Activated effector memory CD4-positive, alpha-beta T cell treated with Interleukin-2 at 50 U/mL for 16 hours (primary cell): ENCODE measurements at places on chromosomes 1 and 21.

GRCh38 chr1:34619256-34619655, 135.6 kb upstream of the GJB5 start:
- no peak for DNase-seq

DNA sequence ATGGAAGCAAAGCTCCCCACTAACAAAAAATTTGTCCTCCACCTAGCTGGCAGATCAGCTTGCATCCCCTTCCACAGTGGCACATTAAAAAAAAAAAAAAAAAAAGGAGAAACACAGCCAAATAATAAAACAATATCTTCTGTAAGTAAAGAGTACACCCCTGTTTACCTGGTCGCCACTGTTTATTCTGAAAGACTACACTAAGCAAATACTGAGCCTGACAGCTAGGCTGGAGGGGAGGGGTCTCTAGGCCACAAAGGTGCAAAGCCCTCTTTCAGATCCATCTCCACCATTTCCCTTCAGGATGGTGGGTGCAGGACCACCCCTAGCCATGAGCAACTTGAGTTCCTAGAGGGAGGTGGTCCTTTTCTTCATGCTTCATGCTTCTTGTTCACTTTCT, 22.8 kb upstream of the SLC45A3 start:
- DNase-seq, result no peak

DNA sequence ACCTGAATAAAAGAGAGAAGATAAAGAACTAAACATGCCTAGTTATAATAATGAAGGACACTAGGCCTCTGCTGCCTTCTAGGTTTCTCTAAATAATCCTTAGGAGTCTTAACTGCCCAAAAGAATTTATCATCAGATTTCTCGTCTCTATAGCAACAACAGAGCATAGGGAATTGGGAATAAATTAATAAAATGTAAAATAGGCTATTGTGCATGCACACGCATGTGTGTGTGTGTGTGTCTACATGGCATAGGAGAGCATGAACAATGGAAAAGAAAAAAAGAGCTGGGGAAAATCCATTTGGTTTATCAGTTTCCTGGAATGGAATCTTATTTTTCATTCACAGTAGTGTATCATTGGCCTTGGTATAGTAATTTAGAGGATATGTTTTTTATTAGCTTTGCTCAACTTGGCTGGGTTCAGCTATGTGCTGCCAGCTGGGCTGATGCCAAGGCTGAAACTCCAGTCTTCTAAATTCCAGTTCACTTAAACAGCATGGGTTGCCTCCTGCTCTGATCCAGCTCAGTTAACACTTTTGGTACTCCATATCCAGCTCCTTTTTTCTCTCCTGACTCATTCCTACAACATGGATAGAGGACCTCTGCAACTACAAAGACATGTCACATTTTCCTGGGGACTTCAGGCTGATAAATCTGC, 80.6 kb upstream of the SLFNL1 start:
- DNase-seq, result no peak

DNA sequence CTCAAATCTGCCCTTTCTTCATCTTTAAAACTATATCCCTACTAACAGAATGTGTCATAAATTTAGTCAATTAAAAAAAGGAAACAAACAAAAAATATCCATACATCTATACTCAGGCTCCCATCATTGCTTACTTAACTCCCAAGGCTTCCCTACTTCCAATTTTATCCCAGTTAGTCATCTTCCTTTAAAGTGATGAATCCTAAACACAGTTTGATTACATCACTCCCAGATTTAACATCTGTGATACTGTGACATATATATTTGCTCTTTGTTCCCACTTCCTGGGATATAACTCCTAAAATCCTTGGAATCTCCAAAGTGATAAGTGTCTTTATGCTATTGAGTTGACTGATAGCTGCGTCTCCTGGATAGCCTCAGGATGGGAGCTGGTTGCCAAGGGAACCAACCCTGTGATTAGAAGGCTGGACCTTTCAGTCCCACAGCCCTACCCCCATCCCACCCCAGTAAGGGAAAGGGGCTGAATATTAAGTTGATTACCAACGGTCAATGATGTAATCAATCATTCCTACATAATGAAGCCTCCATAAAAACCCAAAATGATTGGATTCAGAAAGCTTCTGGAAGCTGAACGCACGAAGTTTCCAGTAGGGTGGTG, 21.6 kb downstream of the GLMN start:
- no peak for DNase-seq

DNA sequence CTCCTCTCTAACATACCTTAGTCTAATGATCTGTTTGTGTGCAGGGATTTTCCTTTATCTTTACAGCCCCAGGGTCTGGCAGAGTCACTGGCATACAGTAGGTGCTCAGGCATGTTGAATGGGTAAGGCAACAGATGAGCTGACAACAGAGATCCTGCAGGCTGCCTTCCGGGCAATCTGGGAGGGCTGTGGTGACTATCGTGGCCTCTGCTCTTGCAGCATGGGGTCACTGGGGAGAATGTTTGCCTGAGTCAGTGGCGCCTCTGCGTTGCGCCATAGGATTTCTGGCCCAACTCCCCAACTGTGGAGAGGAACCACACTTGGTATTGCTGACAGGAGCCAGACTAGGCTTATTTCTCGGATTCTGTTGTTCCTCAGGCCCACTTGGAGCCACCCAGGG, 93.8 kb downstream of the LAMC2 start:
- DNase-seq, result no peak

DNA sequence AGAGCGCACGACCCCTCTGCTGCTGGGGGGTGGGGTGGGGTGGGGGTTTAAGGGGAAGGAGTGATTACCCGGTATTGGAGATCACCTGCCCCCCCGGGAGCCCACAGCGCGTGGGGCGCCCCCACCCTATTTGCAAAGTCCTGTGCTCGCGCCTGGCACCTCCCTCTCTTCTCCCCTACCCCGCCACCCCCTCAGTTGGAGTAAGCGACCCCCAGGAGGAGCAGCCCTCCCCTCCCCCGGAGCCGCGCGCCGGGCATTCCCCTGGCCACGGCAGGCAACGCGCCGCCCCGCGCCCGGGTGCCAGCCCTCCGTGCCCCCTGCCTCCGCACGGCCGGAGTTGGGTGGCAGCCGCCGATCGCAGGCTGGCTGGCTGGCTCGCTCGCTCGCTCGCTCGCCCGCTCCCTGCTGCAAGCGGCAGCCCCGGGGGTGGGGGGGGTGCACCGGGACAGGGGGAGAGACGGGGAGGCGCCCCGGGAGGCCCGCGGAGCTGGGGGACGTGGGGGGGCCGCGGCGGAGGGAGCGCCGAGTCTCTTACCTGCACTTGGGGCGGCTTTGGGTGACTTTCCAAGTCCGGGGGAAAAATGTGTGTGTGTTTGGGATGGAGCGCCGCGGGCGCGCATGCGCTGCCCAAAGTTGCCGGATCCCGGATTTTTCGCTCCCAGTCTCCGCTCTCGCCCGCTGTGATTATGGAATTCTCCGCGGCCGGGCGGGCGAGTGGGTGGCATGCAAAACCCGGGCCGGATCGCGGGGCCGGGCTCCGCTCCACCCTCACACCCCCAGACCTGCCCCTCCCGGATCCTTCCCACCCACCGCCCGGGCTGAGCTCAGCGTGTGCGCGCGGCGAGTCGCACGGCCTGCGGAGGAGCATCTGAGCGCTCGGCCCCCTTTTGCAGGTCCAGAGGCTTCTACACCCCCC, at the start of gene CASZ1:
TSS of gene CASZ1 (minus strand) at position 618 of the 916 bp plus-strand sequence. CDS start 102,757 bp downstream, outside the sequence.
- DNase-seq, result no peak

GRCh38 chr1:205261946-205262691, 34.4 kb downstream of the TMCC2 start:
- no peak for DNase-seq

DNA sequence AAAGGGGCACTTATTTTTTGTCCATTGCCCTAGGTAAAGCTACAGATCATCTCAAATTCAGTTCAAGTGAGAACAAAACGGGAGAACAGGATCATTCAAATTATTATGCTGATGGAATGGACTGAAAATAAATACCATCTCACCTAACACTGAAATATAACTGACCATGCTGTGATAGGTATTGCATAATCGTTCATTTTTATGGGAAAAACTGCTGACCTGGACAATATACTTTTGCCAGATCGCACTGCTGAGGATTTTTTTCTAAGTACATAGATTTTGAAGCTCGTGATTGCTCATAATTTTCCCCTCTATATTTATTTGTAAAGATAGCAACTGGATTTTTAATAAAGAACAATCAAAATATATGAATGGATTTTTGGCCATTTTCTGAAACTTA, 636.6 kb upstream of the NEGR1 start:
- DNase-seq, result no peak

GRCh38 chr1:168086438-168086837, 50.3 kb downstream of the GPR161 start:
- DNase-seq, result no peak

GRCh38 chr1:32715901-32716311, 13.3 kb upstream of the SYNC start:
- DNase-seq, result no peak

- peak; percentile 21 for DNase-seq
These were observed 20.0 kb upstream of the RNF19B start for GRCh38 chr1:32984455-32985171.

DNA sequence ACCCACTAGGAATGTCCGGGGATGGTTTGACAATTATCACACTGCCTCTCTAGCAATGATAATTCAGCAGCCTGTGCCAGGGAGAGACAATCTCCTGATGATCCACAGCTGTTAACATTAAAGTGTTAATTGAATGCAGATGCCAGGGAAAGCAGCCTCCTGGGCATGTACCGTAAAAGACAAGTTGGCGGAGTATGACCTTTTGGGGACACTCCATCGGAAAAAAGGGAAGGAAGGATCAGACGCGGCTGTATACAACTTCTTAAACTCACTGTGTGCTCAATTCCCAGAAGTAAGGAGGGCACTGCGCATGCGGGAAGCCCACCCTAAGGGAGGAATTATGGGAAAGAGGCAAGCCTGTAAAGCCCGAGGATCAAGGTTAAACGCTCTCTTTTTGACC, 62.6 kb downstream of the MAP3K7CL start:
- no peak for DNase-seq

DNA sequence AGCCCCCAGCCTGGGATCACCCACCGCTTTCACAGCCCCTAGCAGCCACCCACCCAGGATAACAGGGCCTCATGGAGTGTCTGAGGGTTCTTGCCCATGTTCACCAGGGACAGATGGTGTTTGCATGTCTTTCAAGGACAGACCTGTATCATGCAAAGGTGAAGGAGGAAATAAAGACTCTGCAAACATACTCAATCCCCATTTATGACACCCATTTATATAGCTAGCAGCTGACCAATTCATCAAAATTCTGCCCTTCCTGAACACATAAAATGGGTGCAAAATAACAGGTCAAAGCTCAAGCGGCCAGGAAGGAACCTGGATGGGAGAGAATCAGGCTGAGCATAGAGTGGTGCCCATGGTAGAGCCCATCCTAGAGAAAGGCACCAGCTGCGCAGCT, 32.8 kb upstream of the LYPD8 start:
- DNase-seq, result no peak

DNA sequence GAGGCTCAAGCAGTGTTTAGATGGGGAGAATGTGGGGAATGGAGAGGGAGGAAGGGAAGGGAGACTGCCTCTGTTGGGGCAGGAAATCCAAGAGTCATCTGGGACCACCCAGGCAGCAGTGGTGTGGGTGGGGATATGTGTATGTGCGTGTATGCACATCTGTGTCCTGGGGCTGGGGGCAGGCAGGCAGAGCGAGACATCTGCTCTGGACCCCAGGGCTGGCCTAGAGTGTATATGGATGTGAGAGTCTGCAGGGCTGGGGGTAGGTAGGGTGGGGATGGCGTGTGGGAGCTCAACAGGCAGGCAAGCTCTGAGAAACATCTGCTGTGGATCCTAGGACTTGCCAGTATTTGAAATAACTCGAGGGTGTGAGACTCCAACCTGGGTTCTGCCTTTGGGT, 3.5 kb downstream of the PTCH2 start:
- no peak for DNase-seq

- DNase-seq, result no peak
These were observed 213.1 kb downstream of the RERE start for GRCh38 chr1:8604041-8604945.

- DNase-seq, result no peak
These were observed 107.4 kb upstream of the GADD45A start for GRCh38 chr1:67577646-67578045.

DNA sequence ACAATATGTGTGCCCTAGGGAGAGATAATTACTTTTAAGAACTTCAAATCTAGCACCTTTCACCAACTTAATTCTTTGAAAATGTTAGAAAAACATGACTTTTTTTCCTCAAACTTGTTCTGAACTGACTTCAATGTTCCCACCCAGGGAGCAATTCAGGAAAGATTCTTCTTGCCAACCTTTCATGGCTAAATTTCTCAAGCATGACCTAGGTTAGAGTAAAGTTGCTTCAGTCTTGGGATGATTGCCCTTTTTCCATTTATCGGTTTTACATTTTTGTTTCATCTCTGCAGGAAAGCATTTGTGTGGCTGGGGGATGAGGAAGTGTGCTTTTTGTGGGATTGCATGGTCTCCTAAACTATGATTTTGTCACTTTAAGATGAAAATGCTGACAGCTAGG, 647.7 kb downstream of the LTN1 start:
- no peak for DNase-seq

DNA sequence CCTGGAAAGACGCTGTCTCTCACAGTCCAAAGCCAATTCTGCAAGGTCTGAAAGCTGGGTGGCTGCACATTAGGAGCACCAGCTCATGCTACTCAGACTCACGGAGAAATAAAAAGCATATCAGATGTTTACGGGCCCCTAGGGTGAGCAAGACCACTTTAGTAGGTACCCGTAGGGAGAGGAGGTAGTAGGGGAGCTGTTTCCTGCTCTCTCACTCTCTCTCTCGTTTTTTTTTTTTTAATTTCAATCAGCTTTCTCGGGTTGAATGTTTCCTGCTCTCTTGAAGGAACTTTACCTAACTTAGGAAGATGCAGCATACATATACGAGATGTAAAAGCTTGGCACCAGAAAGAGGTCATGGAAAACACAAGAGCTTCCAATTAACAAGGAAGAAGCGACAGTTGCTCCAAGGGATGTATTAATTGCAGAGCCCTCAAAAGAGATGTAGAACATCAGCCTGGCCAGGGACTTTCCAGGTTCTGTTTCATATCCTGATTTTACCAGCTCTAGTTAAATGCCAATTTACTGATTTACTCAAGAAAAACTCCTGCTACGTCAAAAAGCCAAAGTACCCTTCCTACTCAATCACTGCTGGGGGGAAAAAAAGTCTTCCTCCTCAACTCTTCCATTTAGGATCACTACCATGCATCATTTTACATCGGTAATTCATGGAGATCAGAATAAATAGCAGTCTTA, 3.1 kb downstream of the LORICRIN start:
- no peak for DNase-seq

- DNase-seq, result no peak
These were observed 268.9 kb downstream of the HHAT start for GRCh38 chr1:210597555-210598134.
